ENCODE measurements at places on chromosomes 3 and 15.

DNA sequence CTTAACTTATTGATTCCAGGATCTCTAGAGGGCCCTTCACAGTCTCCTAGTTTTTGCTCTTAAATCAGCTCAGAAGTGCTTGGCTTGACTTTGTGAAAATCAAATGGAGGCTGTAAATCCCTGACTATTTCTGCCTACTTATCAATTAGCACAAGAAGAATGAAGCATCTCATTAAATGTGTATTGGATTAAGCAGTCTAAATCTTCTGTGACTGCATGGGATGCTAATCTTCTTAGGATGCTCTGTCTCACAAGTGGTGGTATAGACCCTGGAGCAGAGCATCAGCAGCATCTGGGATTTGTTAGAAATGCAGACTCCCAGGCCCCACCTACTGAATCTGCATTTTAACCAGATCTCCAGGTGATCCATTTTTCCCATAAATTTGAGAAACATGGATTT, 488.7 kb downstream of the AGBL1 start:
- no peak for DNase-seq

- DNase-seq = no peak
These were observed 239.8 kb downstream of the ITPR1 start for GRCh38 chr3:4732925-4733324.

DNA sequence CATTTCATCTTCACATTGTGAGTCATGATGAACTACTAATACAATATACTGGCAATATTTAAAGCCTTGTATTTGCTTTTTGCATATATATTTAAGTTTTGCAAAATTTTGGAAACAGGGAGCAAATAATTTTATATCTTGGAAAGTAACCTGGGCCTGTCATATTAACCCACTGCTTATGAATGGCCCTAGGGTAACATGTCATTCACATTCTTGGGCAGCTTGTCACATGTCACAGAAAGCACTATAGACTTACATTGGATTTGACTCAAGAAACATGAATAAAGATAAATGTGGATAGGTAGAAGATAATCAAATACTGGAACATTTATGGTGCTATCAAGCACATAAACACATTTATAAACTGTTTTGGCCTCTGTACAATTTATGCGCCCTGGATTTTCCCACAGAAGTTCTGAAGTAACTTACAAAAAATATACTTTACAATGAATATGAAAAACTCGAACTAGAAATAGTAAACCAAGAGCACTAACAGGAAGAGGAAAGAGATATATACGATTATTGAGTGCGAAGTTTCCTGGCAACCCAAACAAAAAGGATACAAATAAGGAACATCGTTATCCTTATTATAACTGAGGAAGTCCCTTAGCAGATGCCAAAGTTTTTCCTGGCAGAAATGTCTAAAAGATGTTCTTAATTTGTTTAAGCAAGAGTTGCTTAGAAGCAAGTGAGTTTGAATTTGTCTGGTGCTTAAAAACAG, 257.2 kb downstream of the RBMS3 start:
- no peak for DNase-seq

DNA sequence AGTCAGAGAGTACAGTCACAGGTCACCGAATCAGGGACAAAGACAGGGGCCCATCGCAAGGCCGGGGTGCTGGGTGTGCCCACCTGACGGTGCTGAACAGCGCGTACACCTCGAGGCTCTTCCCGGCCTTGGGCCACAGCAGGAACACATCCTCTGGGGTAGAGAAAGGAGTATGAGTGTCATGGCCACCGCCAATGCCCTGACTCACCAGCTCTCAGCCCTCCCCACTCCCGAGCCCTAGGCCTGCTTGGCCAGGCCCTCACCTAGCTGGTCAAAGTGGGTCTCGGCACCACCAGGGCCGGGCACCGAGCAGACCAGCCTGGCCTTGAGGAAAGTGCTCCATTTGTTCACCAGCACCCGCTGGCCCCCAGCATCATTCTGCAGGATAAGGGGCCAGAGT, 4.2 kb downstream of the SEMA3G start:
- DNase-seq = no peak

GRCh38 chr15:38391191-38391590, 62.7 kb upstream of the FAM98B start:
- no peak for DNase-seq

Measured in effector CD8-positive, alpha-beta T cell (primary cell).